ENCODE measurements at places on chromosomes 7 and 10.

DNA sequence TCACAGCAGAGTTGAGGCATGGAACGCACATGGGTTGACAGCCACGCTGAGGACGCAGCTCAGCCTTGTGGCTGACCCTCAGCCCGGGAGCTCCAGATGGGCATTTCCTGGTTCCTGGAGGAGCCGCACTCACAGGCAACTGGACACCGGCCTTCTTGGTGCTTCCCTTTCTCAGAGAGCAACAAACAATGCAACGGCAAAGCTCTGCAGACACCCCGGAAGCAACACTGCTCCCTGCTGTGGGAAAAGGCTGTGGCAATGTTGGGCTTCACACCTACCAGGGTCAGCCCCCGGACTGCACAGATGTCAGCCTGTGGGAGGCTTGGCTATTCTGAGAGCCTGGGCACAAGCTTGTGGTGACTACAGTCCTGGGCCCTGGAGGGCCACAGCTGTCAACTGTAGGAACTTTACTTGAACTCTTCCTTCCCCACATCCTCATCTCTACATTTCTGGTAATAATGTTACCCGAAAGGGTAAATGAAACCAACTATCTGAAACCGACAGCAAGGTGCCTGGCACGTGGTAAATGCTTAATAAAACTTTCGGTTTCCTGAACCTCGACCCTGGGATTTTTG is 597.5 kb upstream of the MKI67 start:
- no peak for DNase-seq

DNA sequence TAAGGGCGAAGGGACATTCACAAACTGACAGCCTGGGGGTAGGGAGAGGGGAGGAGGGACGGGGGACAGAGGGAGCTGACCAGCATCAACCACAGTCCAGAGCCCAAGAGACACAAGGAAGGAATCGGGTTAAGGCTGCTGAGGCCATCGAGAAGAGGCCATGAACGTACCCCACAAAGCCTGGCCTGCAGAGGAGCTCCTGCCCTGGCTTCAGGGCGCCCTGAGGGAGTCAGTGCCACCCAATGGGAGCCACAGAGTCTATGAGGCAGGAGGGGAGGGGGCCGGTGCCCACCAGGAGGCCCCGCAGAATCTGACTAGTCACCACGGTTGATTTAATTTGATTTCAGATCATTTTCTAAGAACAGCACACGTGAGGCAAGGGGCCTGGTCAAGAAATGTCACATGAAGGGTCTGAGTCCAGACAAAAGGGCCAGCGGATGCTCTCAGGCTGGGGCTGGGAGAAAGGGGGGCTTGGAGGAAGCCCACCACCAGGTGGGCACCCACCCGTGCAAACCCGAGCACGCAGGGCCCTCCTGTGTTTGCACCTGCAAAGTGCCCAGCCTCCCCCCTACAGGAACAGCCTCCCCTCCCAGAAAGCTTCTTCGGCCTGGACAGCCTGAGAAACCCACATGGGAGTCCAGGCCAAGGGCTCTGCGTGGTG is 40.4 kb downstream of the CAMK2B start:
- DNase-seq: no peak

- DNase-seq: no peak
Observed at GRCh38 chr10:123678376-123678775, 12.2 kb downstream of the GPR26 start.

DNA sequence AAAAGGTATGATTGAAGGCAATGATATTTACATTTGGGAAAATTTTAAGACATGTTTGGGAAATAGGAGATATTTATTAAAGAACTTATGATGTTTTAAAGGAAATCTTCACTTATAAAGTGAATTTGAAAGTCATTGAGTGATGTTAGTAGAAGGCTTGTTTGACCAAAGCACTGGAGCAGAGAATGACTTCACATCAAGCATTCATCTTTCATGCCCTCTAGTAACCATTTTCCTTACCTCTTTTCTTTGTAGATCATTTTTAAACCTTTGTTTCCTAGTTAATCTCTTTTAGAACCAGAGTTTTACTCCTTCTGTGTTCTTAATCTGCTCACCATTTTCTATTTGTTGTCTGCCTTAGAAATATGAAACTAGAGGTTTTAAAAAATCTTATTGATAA is 111.3 kb upstream of the FOXP2 start:
- no peak for DNase-seq

GRCh38 chr10:60444494-60445064 is 54.9 kb upstream of the ANK3 start:
- DNase-seq: no peak

DNA sequence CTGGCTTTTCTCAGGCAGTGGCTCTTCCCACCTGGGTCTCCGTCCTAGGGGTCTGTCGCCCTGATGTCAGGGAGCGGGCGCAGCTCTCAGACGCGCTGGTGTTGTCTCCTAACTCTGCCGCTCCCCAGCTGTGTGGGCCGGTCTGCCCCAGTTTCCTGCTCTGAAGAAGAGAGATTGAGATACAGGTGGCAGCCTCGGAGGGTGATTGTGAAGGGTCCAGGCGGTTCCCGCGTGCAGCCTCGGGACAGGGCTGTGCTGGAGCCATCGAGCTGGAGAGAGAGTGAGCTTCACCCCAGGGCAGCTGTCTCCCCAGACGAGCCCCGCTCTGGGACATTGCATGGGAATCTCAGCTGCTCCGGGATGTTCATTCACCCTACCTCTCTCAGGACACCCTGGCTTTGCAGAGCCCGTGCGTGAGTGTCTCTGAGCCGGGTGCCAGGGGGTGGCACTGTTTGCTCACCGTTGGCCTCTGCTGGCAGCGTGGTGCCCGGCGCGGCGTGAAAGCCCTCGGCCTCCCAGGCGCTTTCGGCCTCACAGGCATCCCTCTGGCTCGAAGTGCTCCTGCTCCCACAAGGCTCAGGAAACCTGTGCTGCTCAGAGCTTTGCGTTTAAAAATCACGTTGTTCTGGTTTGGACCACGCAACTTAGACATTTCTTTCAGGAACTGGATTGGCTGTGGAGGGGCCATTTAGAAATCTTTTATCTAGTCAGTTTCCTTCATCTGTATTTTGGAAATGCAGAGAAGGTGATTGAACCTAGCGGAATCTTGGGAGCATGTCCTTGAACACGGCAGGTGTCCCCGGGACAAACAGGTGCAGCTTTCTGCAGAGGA is 33.8 kb upstream of the ZFAND2A start:
- DNase-seq: no peak

DNA sequence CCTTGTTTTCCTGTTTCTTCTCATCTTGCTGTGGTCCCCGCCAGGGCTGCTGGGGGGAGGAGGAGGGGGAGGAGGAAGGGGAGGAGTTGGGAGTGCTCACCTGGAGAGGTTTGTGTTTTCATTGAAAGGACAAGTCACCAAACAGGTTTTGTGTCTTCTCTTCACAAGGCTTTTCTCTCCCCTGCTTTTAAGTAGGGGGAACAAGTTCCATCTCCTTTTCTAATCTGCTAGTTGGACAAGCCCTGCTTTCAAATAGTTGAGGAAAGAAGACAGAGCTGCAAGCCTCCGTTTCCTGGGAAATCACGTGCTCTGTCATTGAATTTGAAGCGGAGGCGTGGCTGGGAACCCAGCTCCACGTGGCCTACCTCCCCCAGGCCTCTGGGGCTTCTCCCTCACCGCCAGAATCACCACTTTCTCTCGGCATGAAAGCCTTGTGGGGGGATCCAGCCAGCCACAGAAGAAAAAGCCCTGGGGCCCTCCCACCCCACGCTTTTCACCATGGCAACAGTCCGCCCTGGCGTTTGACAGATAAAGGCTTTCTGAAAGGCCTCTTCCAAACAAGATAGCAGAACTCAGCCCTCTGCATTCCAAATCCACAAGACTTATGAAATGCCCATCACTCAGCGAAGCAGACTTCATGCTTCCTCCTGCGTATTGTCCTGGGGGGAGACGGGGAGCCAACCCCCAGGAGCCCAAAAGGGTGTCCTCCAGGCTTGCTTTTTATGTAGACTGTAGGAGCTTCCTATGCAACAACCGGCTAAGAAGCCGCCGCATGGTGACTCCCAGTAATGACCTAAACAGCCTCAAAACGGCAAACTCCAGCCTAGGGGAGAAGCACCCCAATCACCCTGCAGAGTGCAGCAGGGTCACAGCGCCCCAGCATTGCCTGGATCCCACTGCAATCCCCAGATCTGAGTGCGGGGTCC is 51.7 kb downstream of the PROSER2 start:
- DNase-seq: peak; percentile 30

DNA sequence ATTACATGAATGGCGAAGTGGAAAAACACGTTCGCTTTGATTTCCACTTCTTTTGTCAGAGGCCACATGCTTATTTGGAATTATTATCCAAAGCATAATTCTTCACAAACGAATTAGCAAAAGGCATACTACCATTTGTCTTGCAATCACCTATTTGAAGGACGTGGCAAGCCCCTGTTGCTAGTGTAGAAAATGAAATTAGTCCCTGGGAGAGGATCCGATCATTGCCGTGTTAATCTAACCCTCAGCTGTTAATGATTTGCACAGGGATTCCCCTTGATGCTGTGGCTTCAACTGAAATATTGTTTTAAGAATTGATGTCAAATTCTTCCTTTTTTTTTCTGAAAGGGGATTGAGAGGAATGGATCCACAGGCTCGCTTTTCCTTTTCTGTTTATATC is 4.6 kb downstream of the AGMO start:
- DNase-seq: no peak

- no peak for DNase-seq
Observed at GRCh38 chr7:35019801-35020200, 17.5 kb downstream of the DPY19L1 start.

DNA sequence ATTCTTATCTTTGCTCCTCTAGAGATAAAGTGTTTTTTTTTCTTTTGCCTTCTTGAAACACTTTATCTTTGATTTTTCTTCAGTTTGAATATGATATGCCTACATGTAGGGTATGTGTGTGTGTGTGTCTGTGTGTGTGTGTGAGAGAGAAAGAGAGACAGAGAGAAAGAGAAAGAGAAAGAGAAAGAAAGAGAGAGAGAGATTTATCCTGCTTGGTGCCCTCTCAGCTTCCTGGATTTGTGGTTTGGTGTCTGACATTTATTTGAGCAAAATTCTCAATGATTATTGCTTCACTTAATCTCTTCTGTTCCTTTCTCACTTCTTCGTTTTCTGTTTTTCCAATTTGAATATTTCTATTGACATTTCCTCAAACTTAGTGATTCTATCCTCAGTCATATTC is 60.3 kb downstream of the RAB18 start:
- no peak for DNase-seq

- no peak for DNase-seq
Observed at GRCh38 chr10:63145782-63146181, 12.7 kb downstream of the NRBF2 start.

DNA sequence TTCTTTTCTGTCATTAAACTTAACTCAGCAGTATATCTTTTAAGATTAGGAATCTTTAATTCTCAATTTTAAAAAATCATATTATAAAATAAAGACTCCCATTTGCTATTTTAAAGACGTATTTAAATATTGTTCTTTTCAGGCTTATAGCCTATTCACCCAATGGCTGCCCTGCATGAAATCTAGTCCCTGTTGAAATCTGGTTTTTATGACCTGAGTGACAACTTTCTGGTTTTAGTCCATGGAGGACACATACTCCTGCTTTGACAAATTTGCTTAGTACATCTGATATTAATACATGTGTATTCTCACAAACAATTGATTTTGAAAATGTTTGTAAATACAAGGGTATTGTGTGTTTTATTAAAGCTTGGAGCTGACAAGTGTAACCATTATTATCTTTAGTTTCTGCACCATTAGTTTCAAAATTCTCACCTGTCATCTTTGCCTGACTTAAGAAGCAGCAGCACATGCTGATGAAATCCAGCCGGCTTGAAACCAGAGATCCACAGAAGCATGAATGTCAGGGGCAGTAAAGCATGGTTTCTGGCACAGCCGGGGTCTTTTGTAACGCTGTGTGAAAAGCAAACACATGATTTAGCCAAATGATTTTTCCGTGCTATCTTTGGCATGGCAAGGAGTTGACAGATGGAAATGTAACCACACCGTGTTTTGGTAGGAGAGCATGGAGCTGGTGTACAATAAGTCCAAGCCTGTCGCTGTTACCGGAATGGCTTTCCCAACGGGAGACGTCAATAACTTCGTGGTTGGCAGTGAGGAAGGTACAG is 262.8 kb downstream of the DYNC1I1 start:
- no peak for DNase-seq

DNA sequence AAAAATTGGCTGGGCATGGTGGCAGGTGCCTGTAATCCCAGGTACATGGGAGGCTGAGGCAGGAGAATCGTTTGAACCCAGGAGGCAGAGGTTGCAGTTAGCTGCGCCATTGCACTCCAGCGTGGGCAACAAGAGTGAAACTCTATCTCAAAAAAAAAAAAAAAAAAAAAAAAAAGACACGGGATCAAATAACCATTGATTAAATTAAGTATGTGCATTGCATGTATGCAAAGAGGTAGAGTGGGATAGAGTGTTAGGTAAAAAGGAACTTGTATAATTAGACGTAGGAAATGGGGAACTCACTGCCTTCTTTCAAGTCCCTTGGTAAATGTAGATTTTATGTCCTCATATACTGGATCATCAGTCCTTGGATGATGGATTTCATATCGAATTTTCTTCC is 13.1 kb downstream of the VCL start:
- DNase-seq: no peak

- DNase-seq: no peak
Observed at GRCh38 chr10:76883596-76883995, 754.0 kb downstream of the KCNMA1 start.

DNA sequence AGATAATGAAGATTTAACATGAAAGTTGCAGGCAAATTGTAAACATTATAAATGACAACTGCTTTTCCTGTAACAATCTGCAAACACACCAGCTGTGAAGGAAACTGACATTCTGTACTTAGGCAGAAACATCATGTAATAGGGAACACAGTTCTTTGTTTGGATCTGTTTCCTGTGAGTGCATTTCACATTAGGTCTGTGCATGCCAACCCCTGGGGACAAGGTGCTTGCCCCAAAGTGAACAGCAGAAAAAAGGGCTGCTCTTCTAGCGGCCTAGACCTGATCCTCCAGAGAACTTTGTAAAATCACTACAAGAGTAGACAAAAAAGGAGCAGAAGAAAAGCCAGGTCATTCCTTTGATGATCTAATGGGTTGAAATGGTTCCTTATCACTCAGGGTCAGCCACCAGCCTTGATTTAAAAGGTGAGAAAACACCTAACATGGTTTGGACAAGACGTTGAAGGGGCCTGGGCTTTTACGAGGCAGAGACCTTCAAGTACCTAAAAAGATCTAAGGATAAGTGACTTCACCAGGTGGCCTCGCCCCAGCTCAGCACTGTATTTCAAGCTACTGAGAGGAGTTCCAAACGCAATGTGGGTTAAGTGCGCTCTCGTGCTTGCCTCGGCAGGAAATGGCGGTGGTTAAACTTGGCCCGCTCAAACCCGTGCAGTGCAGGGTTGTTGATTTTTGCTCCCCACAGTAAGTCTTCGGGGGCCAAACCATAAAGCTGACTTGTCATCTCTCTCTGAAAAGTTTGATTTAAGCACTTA is 249.7 kb downstream of the CREB5 start:
- no peak for DNase-seq

Data from stimulated activated CD8-positive, alpha-beta memory T cell treated with anti-CD3 and anti-CD28 coated beads, Interleukin-7, amount 100 ng/mL, for 24 hours (primary cell).